Type B pancreatic cell (in vitro differentiated cells): ENCODE measurements at places on chromosomes 7 and 10. TPM values are rescaled to one million over a fixed set of nuclear protein-coding genes. Genes with fewer than 3 reads are reported as not detected.

DNA sequence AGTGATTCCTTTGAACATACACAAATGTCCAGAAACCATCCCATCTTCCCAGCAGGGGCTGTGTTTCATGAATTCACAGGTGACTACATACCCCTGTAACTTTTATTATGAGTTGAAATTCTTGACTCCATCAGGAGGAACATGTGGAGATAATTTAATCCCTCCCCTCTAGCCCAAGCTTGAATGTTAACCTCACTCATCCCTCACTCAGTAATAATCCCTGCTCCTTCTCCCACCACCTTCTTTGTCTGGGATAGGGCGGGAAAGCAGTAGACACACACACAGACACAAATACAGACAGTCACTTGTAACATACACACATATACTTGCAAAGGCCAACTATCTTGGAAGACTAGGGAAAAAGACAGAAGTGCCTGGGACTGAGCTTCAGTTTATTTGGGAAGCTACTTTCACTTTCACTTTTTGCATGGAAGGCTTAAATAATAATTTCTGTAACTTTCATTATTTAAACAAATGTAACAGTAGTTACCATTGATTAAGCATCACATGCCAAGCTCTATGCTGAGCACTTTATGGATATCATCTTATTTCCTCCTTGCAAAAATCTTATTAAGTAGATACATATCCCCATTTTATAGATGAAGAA, 7.3 kb downstream of the AASS start:
- DNase-seq: no peak
- no peak overlapping the region for H3K27ac ChIP-seq
- H3K4me1 ChIP-seq: peaks cover 23% of the 10 kb centered on the region

GRCh38 chr10:49759787-49760551, 2.2 kb downstream of the OGDHL start:
- no peak overlapping the region for H3K27ac ChIP-seq
- DNase-seq: no peak
- peak overlapping the region; percentile 44 for H3K4me3 ChIP-seq
- no peaks in the 10 kb centered on the region for H3K4me1 ChIP-seq
- H3K36me3 ChIP-seq: no peaks in the 10 kb centered on the region

Gene SHTN1
- total RNA-seq: 18.2 and 35.6 TPM in 2 replicates

Gene HOXA7
- 3.2 and 6.2 TPM in 2 replicates for total RNA-seq

Gene MMD2
- total RNA-seq: not detected in 2 replicates

DNA sequence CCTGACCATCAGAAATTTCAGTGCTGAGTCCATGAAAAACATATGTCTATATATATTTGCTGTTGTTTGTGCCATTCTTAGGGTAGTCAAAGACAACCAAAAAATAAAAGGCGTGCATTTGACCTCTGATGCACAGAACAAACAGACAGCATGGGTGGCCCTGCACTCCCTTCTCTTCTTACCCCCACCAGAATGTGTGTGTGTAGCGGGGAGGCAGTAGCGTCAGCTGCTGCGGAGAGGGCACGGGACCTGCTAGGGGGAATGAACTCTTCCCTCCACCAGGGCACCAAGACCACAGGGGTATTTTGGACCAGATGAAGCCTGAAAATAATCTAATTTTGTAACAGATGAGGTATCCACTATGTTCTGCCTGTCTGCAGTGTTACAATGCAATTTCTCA, 277.7 kb upstream of the ZNF32 start:
- no peaks in the 10 kb centered on the region for H3K36me3 ChIP-seq
- no peak overlapping the region for H3K4me3 ChIP-seq
- H3K27ac ChIP-seq: no peak overlapping the region

Gene FAM241B
- total RNA-seq: 8.8 and 9.8 TPM in 2 replicates

DNA sequence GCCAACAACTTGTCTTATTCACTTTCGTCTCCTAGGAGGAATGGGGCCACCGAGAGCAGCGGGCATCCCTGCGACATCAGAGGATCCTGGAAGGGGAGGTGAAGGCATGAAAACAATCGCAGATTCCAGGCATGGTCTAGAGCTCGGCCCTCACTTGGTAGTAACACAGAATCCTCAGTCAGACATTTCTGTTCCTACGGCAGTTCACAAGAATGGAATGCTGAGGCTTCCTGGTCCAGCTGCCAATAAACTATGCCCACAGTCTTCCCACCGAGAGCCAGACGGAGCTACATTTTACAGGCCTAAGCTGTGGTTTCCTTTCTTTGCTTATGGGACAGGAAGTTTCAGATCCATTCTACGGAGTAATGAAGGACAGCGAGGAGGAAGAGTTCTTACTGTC, 75.8 kb downstream of the OR13A1 start:
- no peaks in the 10 kb centered on the region for H3K4me1 ChIP-seq
- no peak overlapping the region for H3K27ac ChIP-seq
- DNase-seq: no peak
- no peak overlapping the region for H3K4me3 ChIP-seq

- H3K27ac ChIP-seq: no peak overlapping the region
- DNase-seq: no peak
- peaks cover 4% of the 10 kb centered on the region for H3K36me3 ChIP-seq
- H3K27me3 ChIP-seq: no peaks in the 10 kb centered on the region
- no peak overlapping the region for H3K4me3 ChIP-seq
Measured at GRCh38 chr7:36188906-36189305, 35.9 kb downstream of the EEPD1 start.

DNA sequence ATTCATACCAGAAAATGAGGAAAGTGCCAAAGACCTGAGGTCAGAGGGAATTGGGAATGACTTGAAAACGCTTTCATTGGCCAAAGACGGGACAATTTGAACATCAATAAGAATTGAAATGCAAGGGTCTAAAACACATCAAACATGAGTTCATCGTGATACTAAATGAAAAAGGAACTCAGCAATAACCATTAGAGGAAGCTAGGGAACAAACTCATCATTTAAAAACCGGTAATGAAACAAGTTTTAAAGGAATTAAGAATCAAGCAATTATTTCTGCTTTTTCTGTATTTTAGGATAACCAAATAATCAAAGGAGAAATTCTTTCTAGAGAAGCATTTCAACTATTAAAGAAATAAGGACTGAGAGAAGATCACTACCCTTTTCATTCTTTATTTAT, 303.1 kb downstream of the ARHGAP12 start:
- no peak overlapping the region for H3K27ac ChIP-seq
- H3K27me3 ChIP-seq: no peaks in the 10 kb centered on the region
- peaks cover 3% of the 10 kb centered on the region for H3K36me3 ChIP-seq
- H3K4me1 ChIP-seq: peaks cover 7% of the 10 kb centered on the region
- H3K4me3 ChIP-seq: no peak overlapping the region
